ENCODE measurements at places on chromosomes 5 and 9. TPM values are rescaled to one million over a fixed set of nuclear protein-coding genes. Genes with fewer than 3 reads are reported as not detected.

The TIMD4 gene
- not detected for total RNA-seq

The FAM13B gene
- total RNA-seq = 25.4 TPM

The PRR7 gene
- 6.5 TPM for total RNA-seq

The SLC6A19 gene
- total RNA-seq = not detected

The TMEM252 gene
- total RNA-seq = not detected

The PCDHB15 gene
- 0.55 TPM for total RNA-seq

The ADAMTS2 gene
- not detected for total RNA-seq

Measured in endothelial cell of umbilical vein (primary cell).